C1 segment of cervical spinal cord (tissue), 14 donors: ENCODE measurements at places on chromosomes 6 and 20.

DNA sequence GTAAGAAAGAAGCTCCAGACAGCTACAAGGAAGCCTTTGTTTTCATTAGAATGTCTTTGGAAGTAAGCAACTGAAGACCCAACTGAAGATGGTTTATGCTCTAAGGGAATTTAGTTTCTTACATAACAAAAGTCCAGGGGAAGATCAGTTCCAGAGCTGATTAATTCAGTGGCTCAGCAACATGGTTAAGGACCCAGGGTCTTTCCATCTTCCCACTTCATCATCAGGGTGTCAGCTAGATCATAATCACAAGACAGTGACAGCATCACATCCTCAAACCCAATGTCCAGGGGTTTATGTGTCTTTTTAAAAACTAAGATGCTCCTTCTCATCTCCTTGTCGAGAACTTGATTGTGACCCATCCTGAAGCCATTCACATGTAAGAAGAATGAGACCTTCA, 119.7 kb upstream of the PRDM1 start:
- no peak for DNase-seq

DNA sequence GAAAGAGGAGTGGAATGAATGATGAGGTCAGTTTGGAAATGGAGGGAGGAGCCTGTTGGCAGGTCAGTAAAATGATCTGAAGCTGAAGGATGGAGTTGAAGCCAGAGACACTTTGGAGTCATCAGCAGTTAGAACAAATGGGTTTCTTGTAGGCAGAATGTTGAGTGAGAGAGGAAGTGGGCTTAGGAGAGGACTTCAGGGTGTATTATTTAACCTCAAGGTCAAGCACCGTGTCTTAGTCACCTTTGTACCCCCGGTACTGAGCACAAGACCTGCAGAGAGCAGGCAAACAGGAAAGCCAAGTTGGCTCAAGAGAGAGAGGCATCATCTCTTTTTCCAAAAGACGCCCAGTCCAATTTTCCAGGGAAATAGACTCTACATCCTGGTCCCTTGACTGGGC, 23.3 kb downstream of the C20orf173 start:
- DNase-seq, result no peak

DNA sequence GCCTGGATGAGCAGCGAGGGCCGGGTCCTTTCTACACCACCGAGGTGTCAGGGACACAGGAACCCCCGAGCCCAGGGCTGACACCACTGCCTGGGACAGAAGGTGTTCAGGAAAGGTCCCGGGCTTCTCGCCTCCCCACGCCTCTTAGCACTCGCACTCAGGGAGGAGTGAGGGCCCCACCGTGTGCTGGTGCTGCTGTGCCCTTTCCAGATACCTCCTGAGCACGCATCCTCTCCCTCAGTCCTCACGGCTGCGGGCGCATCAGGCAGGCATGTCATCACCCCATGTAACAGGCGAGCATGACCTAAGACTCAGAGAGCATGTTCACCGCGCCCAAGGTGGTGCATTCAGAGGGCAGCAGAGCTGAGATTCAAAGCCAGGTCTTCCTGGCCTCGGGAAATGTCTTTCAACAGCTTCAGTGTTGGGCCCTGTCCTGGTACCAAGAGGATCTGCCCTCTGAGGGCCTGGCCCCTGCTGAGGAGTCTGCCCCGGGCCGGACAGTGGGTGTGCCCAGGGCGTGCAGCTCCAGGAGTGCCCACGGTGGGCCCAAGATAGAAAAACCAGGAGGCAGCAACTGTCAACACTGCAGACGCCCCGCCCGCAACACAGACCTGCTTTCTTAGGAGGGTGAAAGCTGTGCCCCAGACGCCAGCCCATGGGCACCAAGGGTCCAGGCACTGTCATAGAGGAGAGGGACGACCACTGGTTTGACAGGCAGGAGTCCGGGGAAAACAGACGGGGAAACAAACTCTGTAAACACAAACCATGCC, 29.2 kb downstream of the TGM2 start:
- DNase-seq, result no peak

DNA sequence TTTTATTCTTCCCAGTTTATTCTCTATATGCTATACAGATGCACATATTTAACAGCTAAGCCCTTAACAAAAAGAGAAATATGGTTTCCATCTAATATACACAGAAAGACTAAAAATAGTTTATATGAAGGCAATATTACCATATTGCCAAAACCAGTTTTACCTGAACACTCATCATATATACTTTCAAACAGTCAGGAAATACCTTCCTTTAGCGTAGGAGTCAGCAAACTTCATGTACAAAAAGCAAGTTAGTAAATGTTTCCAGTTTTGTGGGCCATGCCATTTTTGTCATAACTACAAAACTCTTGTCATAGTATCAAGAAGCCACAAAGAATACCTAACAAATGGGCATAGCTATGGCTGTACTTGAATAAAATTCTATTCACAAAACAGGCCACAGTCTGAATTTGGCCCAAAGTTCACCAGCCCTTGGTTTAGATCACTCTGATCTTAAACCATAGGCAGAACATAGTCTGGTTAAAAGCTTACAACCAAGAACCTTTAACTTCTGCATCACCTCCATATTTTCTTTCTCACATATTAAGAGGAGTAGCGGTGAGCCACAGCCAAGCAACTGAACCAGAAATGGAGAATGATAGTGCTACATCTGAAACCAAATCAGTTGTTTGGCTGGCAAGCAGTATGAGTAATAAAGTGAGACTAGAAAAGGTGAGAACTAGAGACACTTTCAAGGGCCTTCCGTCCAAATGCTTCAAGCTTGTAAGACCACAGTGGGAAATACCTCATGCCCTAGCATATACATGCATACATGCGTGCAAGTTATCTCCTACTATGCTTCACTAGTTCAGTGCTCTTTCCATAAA, 116.6 kb downstream of the PTPRK start:
- DNase-seq, result no peak

DNA sequence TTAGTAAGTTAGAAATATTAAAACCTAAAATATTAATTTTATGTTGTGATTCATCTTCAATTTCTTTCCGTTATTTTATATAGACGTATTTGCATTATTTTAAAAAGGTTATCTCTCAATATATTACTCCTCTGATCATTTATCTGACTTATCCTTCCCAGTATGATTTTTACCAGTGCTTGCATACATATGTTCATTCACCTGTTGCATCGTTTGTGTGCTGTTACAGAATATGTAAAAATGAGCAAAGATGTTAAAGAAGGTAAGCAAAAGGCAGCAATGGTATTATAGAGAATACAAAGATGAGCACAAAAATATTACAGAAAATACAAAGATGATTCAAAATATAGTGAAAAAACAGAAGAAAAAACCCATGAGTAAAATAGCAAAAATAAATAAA, 48.9 kb downstream of the SYCP2 start:
- no peak for DNase-seq

DNA sequence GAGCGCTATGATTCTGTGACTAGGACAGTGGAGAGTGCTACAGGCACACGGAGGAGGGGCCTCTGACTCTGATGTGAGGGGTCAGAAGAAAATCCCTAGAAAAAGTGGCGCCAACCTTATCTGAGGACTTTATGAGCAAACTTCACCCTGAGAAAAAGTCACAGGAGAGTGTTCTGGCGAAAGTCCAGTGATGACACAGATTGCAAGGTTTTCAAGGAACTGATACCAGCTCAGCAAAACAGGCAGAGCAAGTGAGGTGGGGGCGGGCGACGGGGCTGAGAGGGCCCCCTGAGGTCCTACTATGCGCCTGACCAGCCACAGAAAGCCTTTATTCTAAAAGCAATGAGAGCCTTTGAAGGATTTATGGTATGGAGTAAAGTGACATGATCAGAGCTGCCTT, 73.3 kb downstream of the SLC22A23 start:
- DNase-seq, result no peak

DNA sequence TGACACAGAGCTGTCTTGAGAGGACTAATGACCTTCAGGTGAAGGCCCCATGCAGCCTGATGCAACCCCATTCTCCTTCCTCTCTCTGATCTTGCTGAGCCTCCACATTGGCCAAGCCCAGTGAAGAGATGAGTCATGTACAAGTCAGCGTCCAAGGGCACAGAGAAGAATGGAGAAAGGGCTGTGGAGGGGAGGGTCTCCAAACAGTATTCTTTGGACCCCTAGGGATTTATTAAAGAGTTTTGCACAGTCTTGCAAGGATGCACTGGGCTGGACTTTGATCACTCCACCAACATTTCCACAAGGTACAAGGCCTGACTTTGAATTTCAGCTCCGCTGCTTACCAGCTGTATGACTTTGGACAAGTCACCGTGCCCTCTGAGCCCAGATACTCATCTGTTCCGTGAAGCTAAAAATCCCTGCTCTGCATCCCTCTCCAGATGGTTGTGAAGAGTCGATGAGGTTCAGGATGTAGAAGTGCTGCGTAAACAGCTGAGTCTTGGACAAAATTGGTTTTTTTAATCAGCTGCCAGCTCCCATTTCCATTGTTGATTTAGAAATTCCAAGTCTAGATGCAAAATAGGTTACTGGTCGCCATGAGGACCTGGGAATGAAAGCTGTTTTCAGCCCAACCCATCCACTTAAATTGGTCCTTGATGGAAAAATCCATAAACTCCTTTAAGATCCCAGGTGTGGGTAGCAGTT, 14.1 kb upstream of the KCNG1 start:
- DNase-seq, result no peak

DNA sequence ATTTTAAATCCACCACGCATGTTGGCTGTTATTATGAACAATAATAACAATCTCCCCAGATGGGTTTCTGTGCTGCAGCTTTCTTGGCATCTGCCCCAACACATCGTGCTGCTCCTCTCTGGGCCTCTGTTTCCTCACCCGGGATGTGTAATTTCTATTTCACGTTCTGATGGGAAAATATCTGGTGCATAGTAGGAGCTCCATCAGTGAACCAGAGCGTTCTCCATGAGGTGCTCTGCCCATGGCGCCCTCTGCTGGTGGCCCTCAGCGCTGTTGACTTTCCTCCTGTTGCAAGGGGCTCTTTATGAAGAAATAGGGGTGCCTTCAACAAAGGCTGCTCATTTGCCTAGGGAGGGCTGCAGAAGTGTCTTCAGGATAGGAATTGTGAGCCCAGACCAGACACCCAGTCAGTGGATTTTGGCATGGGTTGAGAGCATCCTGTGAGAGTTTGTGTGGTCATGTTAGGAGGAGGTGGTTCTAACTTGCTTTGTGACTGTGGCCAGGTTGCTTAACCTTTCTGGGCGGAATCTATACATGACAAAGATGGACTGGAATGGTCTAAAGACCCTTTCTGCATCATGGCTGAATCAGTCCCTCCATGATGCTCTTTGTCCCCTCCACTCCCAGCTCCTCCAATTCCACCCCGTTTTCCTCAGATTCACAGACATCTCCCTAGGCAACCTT, 8.1 kb downstream of the SCRT2 start:
- no peak for DNase-seq

- no peak for DNase-seq
These were observed 33.3 kb downstream of the NTSR1 start for GRCh38 chr20:62741701-62742491.

GRCh38 chr6:129440691-129441090, 269.3 kb downstream of the ARHGAP18 start:
- DNase-seq, result no peak

GRCh38 chr6:21294144-21294543, 299.4 kb upstream of the SOX4 start:
- no peak for DNase-seq

DNA sequence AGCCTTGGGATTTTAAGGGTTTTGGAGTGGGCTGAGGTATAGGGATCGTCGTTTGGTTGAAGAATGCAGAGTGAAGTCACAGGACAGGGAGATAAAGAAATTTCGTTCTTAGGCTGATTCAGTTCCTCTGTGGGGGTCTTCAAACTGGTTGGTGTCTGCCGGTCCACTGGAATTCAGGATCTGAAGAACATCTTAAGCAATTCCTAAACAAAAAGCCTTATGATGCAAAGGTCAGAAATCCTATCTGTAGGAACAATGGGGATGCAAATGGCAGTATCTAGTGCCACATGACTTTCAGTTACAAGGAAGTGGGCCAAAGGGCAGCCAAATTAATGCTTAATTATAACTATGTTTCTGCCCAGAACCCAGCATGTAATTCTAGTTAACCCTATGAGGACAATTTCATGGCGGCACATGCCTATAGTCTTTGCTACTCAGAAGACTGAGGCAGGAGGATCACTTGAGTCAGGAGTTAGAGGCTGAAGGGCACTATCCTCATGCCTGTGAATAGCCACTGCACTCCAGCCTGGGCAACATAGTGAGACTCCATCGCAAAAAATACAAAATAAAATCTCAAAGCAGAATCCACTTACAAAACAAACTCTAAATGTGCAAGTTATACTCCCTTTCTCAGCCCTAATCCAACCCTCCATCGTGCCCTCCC, 4.6 kb upstream of the SLC2A10 start:
- DNase-seq, result no peak

DNA sequence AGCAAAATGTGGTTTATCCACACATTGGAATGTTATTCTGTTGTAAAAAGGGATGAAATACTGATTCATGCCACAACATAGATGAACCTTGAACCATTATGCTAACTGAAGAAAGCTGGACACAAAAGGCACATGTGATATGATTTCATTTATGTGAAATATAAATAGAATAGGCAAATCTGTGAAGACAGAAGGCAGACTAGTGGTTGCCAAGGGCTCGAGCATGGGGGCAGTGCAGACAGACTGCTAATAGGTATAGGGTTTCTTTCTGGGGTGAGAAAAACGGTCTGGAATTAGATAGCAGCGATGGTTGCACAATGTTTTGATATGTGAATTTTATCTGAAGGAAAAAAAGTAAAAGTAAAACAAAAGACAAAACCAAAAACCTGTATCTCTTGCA, 54.6 kb upstream of the FNDC1 start:
- DNase-seq, result peak; percentile 77

DNA sequence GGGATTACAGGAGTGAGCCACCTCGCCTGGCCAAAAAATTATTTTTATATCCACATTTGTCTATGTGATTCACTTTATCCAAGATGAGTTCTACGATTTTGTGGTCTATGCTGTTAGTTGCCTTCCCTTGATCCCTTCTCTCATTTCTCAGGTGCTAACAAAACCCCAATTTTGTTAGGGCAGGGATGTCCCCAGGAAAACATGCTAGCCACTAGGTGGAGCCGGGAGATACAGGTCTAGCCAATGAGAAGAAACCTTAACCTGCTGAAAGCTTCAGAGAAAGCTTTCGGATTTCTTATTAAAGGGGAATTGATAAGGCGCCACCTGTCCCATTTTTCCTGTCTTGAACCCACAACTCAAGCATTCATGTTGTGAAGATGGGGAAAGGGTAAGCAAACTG, 167.4 kb upstream of the OLIG3 start:
- no peak for DNase-seq

DNA sequence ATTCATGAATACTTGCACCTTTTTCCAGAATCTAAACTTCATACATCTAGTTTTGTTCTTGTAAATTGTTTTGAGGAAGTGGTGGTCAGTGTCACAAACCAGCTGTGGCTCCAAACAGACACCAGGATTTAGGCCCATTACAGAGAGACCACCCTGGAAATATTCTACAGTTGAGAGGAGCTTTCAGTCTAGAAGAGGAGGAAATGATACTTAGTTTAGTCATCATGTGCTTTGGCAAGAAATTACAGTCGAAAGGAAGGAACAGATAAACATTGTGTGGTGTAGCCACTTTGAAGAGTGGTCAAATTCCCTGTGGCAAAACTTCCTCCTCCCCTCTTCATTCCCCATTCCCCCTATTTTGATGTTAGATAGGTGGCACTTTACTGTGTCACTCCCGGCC, 15.7 kb downstream of the DCBLD1 start:
- DNase-seq, result no peak

GRCh38 chr20:19048995-19049501, 163.4 kb upstream of the SLC24A3 start:
- DNase-seq, result no peak

GRCh38 chr6:38178584-38178886, 359.0 kb downstream of the ZFAND3 start:
- DNase-seq, result no peak

- DNase-seq, result no peak
These were observed 26.4 kb downstream of the ARMC2 start for GRCh38 chr6:108874470-108875160.

- no peak for DNase-seq
These were observed 115.7 kb downstream of the B3GAT2 start for GRCh38 chr6:70841112-70841511.
